GM04503 (cell line): ENCODE measurements at places on chromosomes 3 and 15.

DNA sequence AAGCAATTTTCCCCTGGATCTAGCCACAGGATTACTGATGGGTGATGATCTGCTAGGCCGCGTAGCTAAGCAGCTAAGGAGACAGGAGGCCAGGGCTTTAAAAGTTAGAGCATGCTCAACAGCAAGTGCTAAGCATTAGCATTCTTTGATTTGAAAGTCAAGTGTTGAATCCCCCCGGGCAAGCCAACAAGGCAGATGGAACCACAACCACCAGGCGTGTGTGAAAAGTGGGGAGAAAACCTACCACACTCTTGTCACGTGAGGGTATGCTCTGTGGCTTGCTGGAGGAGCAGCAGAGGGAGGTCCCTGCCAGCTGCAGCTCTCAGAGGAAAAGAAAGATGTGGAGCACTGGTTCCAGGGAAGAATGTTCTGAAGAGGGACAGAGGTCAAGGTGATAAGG, 20.9 kb downstream of the SLC51A start:
- DNase-seq: no peak

- DNase-seq: no peak
These were observed 90.6 kb downstream of the CD200R1L start for GRCh38 chr3:112755845-112756613.

- DNase-seq: no peak
These were observed 524.7 kb downstream of the GRM7 start for GRCh38 chr3:7385635-7386034.

DNA sequence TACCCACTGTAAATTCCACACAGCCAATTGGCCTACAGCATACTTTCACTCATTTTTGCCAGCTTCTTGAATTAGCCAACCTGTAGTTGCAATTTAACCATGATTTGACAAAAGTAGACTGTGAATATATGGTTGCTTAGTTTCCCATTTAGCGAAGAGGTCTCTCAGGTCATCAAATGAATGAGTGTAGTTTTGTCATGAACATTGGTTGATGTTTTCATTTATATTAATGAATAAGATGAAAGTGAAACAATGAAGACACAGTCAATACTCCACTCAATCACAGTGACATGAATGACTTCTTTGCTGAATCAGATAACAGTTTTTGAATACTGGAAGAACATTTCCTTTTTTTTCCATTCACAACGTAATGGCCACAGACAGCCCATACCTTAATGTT, 15.3 kb upstream of the FAM3D start:
- DNase-seq: no peak

DNA sequence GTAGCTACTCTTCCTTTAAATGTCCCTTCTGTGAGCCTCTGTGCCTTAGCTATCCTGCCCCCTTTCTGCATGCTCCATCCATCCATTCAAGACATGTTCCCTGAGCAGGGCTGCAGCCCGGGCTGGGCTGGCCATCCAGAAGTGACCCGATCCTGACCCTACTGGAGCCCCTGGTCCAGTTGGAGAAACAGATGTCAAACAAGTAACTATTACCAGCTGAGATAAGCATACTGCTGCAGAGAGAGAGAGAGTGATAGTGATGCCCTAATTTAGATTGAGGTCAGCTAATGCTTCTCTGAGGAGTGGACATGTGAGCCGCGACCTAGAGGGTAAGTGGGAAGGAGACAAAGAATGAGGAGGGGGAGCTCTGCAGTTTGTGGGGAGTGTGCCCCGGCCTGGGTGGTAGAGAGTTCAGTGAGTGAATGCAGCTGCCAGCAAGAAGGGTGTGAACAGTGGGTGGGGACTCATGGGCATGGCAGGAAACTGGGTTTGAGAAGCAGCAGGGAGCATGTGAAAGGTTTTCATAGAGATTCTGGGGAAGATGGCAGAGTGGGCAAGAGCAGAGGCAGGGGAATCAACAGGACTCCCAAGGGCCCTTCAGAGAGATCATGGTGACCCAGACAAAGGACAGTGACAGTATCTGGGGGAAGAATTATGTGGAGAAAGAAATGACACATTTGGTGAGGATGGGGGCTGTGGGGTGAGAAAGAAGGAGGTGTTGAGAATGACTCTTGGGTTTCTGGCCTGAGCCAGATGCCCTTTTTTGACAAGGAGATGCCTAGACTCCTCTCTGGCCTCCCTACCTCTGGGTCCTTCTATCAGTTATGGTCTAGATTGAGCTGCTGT, 44.9 kb downstream of the CHCHD6 start:
- DNase-seq: no peak

DNA sequence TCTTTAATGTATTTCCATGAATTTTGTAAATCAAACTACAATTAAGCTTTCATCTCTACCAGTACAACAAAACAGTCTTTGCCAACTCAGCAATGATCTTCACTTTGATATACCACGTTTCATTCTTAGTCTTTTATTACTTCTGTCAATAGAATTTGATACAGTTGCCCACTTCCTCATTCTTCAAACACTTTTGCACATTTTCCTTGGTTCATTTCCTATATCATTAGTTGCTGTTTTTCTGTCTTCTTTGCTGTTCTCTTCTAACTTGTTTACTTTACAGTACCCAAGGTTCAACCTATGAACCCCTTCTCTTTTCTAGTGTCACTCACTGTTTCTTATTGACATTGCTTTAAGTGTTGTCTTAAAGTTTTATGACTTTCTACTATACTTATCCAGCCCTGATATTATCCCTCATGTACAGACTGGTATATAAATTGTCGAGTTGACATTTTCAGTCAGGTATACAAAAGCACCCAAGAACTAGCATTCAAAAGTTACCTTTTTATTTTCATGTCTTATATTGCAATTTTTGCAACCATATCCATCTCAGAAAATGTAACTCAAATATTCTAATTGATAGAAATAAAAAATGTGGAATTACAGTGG, 903.1 kb downstream of the NSUN3 start:
- no peak for DNase-seq

GRCh38 chr3:170806141-170806540, 63.9 kb downstream of the RPL22L1 start:
- DNase-seq: no peak

DNA sequence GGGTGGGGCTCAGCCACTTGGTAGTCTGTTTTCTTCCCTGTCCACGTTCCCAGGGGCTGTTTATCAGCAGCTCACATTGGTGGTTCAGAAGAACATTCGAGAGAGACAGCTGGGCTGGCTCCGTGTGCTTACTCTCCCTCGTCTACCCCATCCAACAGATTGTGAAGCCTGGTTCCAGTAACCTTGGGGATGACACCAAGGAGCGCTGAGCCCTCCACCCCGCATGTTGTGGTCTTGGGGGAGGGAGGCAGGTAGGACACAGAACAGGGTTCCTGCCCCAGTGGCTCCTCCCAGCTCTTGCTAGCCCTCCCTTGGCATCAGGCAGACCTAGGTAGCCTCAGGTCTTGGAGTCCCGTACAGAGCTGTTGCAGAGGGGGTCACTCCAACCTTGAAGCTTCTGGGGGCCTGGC, 33.1 kb downstream of the KLF13 start:
- no peak for DNase-seq

- DNase-seq: no peak
These were observed 598.7 kb downstream of the IGSF11 start for GRCh38 chr3:118435851-118436350.

- no peak for DNase-seq
These were observed 7.3 kb upstream of the TNFSF10 start for GRCh38 chr3:172530566-172530965.

DNA sequence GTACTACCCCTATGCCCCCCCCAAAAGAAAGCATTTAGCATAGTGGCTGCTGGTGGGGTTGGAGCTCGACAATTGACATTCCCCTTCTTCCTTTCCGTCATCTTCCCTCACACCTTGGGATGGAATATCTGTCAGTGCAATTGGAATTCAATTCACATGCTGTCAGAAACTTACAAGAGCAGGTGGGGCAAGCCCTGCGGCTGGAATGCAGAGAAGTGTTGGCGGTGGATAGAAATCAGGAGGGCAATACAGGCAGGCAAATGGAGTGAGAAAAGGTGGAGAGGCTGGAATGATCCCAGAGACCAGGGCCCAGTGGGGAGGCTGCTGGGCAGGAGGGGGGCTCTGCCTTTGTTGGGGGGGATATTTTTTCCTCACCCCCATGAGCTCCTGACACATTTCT, 44.1 kb downstream of the FAM3D start:
- no peak for DNase-seq

DNA sequence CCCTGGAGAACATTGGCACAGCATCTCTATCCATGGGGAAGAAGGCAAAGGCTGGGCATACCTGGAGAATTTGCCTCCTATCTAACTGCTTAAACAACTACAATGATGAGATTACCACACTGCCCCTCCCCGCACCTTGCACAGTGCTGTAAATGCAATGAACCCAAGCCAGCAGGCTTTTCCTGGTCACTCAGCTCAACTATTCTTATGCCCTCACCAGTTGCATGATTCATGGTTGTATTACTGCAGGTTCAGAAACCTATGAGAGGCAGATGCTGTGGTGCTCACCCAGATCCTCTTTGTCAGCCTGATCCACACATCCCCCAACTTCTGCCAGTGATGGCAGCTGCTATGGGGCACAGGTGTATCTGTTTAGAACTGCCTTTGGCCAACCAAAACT, 77.7 kb upstream of the STAC start:
- DNase-seq: no peak

DNA sequence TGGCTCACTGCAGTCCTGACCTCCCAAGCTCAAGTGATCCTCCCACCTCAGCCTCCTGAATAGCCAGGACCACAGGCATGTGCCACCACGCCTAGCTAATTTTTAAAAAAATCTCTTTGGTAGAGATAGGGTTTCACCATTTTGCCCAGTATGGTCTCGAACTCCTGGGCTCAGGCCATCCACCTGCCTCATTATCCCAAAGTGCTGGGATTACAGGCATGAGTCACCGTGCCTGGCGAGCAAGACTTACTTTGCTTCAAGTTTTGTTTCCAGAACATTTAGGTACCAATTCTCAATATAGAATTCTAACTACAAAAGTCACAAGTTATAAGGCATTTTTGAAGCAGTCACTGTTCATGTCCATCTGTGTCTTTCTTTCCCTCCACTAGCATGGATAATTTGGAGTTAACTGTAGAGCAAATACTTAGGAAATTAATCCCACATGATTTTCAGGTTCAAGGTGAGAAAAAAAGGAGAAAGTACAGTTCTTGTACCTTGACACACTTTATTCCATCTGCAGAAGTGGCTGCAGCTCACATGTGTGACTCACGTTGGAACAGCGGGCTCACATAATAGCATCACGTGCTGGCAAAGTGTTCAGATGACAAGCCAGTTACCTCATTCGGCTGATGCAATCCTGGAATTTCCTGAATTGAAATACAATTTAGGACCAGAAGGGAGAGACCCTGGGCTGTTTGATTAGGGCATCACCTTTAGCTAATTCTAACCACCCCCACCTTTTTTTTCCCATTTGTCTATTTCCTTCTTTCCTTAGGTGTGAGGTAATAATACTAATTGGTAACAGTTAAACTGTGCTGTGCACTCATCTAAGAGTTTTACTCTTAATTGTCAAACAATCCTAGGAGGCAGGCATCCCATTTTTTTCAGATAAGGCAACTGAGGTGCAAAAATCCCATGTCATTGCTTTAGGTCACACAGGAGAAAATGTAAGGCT, 46.9 kb upstream of the NEDD4 start:
- peak; percentile 79 for DNase-seq

GRCh38 chr15:88949734-88950400, 36.7 kb upstream of the MFGE8 start:
- no peak for DNase-seq

- DNase-seq: no peak
These were observed 72.7 kb upstream of the CHRNA7 start for GRCh38 chr15:31957581-31957980.

DNA sequence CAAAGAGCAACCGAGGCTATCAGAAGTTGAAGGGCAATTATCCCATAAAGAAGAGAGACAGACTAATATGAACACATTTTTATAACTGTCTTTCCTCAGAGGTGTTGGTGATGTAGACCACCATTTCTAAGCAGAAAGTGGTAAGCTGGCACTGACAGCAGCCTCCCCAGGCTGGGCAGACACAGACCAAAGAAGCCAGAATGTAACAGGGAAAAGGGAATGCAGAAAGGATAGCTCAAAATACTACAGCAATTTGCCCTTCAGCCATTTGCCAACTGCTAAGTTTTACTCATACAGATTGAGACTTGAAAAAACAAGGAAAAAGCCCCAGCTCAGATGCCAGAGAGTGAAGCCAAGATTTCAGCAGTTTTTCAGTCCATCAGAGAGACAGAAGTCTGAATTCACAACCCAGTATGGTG, 73.5 kb upstream of the ABI3BP start:
- no peak for DNase-seq

DNA sequence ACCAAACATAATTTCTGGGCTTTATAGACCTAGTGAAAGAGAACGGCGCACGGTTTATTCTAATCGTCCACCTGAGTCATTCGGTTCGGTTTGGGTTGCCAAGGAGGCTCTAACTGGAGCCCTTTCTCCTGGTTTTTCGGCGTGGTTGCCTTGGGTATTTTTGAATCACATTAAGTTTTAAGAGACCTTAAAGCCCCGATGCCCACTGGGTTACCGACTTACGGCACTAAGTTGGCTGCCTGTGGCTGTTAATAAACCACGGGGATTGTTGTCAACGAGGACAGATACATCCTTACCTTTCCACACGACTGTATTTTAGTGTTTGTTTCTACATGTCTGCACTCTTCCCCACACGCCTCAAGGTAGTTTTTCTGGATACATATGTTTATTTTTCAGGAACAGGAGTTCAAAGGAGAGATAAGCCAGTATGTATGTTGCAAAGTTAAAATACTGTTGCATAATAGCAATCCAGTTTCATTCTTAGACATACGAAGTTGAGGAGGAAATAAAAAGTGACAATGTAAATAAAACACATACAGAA, 1.2 kb upstream of the ANP32A start:
- no peak for DNase-seq

DNA sequence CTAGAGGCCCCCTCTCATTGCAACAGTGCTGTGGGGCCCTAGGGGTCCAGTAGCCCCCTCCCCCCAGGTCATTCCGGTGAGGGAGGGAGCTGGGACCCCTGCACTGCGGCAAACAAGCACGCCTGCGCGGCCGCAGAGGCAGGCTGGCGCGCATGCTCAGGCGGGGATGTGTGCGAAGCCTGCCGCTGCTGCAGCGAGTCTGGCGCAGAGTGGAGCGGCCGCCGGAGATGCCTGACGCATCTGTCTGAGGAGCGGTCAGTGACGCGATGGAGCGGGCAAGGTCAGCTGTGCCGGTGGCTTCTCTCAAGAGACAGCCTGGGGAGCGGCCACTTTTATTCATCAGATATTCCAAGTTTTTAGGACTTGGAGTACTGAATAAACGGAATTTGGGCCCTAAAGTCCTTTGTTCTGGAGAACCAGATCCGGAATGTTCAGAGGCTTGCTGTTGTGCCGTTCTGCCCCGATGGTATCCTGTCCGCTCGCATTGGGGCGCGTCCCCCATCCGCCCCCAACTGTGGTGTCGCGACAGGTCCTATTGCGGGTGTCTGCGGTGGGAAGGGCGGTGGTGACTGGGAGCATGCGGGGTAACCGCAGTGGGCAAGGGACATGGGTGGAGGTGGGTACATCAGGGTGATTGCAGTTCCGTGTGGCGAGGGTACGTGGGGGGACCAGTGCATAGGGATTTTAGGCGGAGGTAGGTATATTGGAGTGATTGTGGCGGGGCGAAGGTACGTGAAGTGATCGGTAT, at the start of the genes SNRPN and SNURF:
TSS of gene SNRPN (plus strand) at position 205 of the 748 bp plus-strand sequence. CDS start 19,467 bp downstream, outside the sequence.
TSS of gene SNURF (plus strand) at position 205 of the 748 bp plus-strand sequence. CDS start at position 267, 62 bp downstream.
- DNase-seq: peak; percentile 12
